NCI-H1105 (cell line): ENCODE measurements at places on chromosomes 12 and 14.

GRCh38 chr12:110590806-110591326 is 7.7 kb upstream of the PPTC7 start:
- DNase-seq = no peak

DNA sequence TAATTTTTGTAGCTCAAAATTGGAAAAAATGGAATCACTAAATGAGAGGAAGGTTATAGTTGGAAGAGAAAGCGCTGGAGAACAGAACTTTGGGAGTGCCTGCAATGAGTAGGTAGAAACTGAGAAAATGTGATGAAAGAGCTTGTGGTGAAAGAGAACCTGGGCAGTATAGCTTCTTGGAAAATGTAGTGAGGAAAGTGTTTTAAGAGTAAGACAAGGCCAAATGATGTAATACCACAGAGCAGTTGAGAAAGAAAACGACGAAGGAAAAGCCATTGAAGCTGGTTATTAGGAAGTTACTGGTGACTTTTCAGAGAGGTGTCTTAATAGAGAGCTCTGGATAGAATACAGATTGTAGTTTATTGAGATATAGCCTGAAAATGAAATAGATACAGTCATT is 255.3 kb downstream of the AEBP2 start:
- DNase-seq = no peak

GRCh38 chr12:120101182-120101581 is 15.4 kb downstream of the RAB35 start:
- no peak for DNase-seq

DNA sequence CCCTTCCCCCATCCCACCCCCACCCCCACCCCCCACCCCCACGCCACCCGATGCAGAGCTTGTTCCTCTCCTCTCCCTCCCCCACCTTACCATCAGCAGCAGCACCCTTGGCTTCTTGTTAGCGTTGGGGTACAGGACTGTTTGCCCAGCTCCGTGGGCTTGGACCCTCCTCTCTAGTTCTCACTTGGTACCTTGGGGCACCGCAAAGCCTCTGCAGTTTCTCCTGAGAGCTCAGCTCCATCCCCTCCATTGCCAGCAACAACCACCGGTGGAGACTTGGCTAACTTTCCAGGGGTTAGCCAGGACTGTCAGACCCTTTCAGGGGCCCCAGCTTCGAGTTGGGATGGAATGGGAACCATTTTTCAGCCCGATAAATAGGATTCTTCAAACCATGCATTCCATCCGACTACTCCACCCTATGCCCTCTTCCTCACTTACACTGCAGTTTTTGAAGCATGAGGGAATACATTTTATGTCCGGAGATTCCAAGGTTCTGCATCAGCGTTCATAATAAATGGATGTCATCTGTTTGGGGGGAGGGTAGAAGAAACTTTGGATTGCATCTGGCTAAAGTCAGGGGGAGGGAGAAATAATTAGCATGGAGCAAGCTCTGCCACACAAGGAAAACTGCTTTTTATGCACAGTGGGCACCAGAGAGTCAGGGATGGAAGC is 1.1 kb downstream of the SCN8A start:
- DNase-seq = no peak

GRCh38 chr12:47894068-47894467 is 10.7 kb downstream of the VDR start:
- DNase-seq = no peak

DNA sequence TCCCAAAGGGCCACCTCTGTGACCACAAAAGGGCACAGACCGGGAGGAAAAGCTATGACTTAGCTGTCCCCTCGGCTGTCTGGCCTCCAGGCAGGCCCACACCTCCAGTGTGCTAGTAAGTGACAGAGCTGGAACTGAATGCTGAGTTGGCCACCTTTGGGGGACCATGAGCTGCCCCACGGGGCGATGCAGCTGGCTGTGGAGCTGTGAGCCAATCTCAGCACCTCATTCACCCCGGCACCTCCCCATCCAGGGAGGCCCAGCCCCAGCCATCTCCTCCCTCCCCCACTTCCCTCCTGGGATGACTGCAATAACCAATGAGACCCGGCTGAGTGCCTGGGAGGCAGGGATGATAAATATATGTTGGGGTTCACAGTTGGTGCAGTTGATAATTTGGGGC is 12.2 kb upstream of the TESC start:
- peak; percentile 69 for DNase-seq

GRCh38 chr12:118326991-118327390 is 45.7 kb downstream of the TAOK3 start:
- DNase-seq = no peak

GRCh38 chr14:61586544-61587055 is 108.7 kb upstream of the HIF1A start:
- DNase-seq = no peak

- no peak for DNase-seq
These were observed 406.3 kb upstream of the FAR2 start for GRCh38 chr12:28742791-28743190.

GRCh38 chr12:120474616-120474960 is 5.0 kb upstream of the SRSF9 start:
- DNase-seq = no peak

GRCh38 chr12:104583301-104583700 is 126.6 kb downstream of the CHST11 start:
- DNase-seq = no peak

DNA sequence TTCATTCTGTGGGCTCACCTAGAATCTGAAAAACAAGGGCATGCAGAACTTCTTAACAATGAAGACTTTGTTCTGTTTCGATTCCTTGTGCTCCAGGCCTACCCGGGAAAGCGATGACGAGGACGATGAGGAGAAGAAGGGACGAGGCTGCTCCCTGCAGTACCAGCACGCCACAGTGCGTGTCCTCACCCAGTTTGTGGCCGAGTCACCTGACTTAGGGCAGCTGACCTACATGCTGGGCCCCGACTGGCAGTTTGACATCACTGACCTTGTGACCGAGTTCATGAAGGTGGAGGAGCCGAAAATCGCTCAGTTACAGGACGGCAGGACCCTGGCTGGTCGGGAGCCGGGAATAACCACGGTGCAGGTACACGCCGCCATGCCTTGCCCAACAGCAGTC is 585.4 kb downstream of the AACS start:
- no peak for DNase-seq

DNA sequence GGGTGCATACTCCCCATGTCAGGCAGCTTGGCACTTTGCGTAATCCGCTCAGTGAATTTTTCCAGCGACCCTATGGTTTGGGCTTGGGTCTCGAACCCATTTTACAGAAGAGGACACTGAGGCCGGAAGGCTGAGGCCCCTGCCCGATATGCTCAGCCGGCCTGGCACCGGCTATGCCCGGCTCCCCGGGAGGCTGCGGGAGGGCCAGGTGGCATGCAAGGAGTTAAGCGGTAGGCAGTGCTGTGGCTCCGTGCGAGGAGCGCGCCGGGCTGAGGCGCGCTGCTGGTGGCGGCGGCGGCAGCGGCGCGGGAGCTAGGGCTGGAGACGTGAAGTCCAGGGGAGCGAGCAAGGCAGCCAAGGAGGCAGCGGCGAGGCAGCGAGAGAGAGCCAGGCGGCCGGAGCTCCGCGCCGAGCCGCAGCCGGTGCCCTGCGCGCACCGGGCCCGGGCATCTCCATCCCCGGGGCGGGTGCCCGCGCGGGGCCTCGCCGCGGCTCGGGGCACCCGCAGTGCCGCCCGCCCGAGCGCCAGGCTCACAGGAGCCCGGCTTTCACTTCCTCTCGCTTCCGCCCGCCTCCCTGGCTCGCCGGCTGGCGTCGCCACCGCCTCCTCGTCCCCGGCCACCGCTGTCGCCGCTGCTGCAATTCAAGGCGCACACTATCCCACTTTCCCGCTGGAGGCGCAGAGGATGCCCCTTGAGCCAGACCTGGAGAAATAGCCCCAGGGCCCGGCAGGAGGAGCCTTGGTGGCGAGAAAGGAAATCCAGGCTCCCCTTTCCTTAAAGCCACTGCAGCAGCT is at the start of gene WSCD2:
TSS of gene WSCD2 (plus strand) at position 272 of the 796 bp plus-strand sequence. CDS start 66,545 bp downstream, outside the sequence.
- DNase-seq = peak; percentile 78

DNA sequence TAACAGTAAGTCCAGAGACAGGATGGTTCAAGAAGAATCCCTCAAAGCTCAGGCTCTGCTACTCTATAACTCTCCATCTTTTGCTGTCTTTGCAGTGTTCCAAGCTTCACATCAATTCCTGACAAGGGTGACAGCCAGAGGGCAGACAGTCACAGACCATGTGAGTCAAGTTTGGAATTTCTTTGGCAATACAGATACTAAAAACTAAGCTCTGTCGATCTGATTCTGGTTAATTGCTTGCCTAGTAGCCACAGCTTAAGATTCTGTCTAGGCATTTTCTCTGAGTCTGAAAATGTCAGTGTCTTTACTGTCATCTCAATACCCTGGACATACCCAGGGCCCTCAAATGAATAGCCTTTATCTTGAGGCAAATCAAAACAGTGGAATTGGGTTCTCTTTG is 153.7 kb downstream of the CEP128 start:
- DNase-seq = no peak
